ENCODE measurements at places on chromosomes 5 and 9.

GRCh38 chr9:108640230-108640629 is 215.6 kb downstream of the ACTL7B start:
- DNase-seq, result no peak

- peak; percentile 39 for DNase-seq
Measured at GRCh38 chr5:107486489-107486888, 184.2 kb downstream of the EFNA5 start.

DNA sequence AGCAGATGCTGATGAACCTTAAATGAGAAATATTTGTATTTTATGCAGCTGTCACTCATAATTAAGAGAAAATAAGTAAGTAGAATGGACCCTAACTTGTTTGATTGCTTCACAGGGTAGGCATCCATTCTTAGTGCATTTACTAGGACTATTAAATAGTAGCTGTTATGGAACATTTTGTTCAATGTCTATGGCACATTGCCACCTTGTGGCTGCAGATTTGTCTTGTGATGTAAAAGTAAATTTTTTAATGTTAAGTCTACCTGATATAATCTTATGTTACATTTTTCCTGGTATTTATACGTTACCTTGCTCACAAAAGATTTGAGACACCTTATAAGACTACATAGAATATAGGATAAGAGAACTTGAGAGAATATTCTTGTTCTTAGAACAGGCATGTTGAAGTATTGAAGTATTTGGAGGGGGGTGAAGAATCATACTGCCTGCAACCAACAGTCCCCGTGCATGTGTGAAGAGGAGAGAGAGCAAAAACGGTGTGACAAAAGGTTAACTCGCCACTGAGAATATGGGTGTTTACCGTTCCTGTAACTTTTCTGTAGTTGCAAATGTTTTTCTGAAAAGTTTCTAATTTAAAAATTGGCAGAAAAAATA is 161.1 kb downstream of the MAST4 start:
- DNase-seq, result peak; percentile 77

DNA sequence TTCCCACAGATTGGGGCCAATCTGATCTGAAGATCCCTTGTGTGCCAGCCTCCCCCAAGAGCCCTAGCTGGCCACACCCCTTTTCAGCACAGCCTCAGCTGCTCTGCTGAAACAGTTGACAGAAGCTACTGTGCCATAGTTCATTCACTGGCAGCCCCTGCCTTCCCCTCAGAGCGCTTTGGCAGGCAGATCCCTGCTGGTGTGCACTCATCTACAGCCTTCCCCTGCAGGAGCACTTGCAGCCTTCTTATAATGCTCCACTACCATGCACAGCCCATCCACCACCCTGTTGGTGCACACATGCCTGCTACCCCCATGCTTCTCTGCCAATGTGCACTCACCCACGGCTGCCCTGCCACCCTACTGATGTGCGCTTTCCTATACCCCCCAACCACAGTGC is 471.3 kb downstream of the MTRR start:
- DNase-seq, result no peak
